Left renal cortex interstitium (tissue), 4 donors: ENCODE measurements at places on chromosomes 5 and 9.

DNA sequence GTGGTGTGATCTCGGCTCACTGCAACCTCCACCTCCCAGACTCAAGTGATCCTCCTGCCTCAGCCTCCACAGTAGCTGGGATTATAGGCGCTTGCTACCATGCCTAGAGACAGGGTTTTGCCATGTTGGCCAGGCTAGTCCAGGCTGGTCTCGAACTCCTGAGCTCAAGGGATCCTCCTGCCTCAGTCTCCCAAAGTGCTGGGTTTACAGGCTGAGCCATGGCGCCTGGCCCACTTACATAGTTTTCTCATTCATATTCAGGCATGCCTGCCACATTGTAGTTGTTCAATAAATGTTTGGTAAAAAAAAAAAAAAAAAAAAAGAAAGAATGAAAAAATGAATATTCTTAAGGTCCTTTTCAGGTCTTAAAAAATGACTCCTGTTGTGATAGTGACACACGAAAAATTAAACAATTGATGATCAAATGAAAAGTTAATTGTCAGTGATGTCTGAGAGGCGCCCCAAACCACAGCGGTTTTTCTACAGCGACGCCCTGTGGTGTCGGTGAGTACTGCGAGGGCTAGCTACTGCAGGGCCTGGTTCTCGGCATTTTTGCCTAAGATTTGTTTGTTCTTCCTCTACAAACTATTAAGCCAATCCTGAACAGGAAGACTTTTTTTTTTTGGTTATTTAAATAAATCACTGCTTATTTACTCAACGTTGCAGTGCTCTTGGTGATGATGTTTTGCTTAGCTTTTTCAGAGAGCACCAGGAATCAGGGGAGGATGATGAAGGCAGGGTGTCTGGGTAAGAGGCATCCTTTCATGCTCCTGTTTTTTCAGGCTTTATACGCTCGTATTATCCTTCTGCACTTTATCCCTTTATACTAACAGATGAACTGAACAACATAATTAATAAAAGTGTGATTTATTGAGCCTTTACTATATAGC lies 67.0 kb upstream of the DPYSL3 start:
- no peak for DNase-seq

DNA sequence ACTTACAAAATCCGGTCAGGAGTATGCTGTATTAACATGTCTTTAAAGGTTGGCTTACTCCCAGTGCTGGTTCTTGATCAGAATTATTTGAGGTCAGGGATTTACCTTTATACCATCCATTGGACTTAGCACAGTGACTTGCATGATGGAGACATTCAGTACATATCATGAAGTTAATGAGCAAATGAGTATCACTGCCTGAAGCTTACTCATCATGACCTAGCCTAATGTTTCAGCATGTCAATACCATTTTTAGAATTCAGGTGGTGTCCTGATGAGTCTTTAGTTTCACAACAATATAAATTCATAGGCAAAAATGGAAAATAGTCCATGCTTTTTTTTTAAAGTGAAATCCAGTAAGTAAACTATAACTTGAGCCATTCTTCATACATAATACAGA lies 226.0 kb upstream of the C9orf72 start:
- no peak for DNase-seq

DNA sequence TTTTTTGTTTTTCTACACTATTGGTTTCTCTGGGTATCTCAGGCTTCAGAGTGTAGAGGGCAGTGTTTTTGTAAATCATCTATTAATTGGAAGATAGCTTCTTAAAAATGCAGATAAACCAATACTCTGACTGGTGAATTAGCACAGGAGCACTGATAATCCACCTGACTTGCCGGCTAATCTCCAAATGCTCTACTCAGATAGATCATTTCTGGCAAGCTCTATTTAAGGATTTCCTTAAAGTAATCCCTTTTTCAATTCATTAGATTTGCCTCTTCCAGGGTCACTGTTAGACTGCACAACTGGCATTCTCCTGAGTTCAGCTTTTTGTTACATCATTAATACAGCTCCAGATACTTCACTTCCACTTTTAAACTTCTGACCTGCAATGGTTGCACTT lies 1390.3 kb upstream of the NUDT12 start:
- DNase-seq, result no peak

- no peak for DNase-seq
These were observed 114.8 kb upstream of the ANKH start for GRCh38 chr5:14986413-14986812.

GRCh38 chr5:169581580-169582227 lies 1.9 kb upstream of the SPDL1 start:
- no peak for DNase-seq

GRCh38 chr9:100219347-100219746 lies 120.3 kb downstream of the INVS start:
- no peak for DNase-seq
